GM23248 (cell line): ENCODE measurements at places on chromosomes 12 and 14. TPM values are rescaled to one million over a fixed set of nuclear protein-coding genes. Genes with fewer than 3 reads are reported as not detected.
A peak's percentile ranks its signal among the peaks of the same experiment; 100 is the strongest.

Gene SLCO1B1
- total RNA-seq, result not detected in 2 replicates

Gene PHLDA1
- total RNA-seq, result 35.7 and 36.7 TPM in 2 replicates

Gene SRGAP1
- 12.4 and 13.0 TPM in 2 replicates for total RNA-seq

- peak; percentile 50 for DNase-seq
Measured at GRCh38 chr12:115070313-115070712, 386.3 kb upstream of the TBX3 start.

DNA sequence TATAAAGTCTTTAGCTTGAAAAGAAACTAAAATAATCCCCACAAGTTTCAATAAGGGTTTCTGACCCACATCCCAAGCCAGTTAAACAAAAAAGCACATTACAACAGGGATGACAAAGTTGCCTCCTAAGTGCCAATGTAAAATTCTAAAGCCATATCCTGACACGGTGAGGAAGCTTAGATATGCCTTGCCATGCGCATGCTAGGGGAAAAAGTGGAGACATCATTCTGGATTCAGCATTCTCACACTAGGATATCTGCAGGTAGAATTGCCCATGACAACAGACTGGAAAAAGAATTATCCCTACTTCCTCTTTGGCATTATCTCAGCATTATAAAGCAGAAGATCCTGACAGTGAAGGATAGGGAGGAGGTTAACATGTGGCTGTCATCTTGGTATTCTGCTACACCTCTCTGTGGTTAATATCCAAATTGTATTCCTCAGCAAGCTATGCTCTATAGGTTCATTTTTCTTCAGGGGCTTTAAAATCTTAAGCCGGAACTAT is 4.9 kb downstream of the DUSP6 start:
- no peak for DNase-seq

DNA sequence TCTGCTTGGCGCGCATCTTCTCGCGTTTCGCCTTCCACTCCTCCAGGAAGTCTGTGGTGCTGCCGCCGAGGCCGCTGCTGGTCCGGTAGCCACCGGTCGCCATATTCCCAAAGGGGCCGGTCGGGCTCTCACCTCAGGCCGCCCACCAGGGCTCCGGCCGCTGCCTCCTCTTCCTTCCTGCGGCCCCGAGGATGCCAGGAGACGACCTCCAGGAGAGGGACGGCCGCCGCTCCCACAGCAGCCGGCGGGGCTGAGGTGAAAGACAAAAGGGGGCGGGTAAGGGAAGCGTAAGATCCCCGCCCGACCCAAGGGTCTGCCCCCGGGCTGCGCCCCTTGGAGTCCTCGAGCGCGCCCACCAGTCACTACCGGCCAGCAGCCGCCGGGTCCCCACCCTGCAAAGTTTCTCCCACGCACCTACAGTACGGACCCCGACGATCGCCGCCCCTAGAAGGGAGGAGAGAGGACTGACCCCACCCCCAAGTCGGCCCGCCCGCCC is 574 bp downstream of the PAWR start:
- DNase-seq, result peak; percentile 66

GRCh38 chr12:119375075-119375882 is 40.8 kb downstream of the CCDC60 start:
- no peak for DNase-seq

GRCh38 chr12:109926488-109927210 is 26.6 kb downstream of the TCHP start:
- no peak for DNase-seq

DNA sequence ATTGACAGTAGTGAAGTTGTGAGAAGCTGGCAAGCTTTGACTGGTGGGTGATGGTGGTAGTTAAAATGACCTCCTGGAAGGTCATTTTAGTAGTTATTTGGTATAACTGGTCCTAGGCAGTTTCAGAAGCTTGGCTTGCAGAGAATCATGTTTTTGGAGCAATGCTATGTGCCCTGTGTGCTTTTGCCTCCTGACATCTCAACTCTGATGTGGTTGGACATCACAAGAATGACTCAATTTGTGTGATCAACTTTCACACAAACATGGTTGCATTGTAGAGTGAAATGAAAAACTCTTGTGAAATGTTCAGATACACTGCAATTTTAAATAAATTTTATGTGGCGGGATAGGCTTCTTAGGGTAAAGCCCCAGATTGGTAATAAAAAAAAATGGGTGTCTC is 8.3 kb upstream of the ABCD2 start:
- no peak for DNase-seq

DNA sequence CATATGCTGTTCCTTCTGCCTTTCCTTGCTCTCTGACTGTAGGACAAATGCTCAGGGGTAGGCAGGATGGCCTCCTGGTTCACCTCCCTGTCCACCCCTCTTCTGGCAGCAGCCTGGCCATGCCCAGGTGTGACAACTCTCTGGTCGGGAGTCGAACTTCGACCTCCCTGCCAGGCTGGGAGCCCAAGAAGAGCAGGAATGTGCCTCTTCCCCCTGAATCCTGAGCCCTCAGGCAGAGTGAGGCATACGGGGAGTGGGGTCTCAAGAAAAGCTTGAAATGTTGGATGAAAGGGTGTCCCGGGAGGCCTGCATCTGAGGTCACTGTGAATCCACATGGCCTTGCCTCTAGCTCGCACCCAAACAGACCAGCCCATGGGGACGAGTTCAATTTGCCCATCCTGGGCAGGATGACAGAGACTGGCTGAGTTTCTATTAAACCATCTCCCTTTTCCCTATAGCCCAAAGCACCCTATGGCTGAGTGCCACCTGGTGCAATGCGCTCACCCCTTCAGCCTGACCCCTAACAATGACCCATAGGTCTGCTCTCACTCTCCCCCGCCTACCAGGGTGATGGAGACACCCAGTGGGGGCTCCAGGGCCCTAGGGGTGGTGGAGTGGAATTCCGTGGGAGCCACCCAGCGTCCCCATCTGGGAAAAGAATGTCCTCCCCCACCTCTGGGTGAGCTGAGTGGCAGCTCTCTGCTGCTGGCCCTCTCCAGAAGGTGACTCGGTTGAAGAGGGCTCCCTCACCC is 52.9 kb upstream of the DIO3 start:
- DNase-seq, result no peak

- no peak for DNase-seq
Measured at GRCh38 chr12:123815968-123816367, 53.9 kb downstream of the DNAH10 start.

DNA sequence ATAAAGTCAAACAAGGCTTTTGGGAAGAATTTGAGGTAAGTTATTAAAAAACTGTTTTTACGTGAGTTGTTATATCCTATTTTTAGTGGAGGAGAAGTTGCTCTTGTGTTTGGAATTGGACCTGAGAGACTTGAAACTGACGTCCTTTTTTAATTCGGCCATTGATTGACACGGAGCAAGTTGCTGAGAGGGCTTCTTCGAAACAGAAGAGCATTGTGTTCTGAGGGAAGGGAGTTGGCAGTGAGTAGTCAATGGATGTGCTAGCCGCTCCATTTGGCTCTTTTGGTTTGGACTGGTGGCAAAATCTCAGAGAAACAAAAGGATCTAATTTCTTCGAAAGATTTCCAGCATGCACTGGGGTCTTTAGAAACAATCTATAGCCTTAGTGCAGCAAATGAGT is 37.3 kb downstream of the PTPN11 start:
- DNase-seq, result no peak

DNA sequence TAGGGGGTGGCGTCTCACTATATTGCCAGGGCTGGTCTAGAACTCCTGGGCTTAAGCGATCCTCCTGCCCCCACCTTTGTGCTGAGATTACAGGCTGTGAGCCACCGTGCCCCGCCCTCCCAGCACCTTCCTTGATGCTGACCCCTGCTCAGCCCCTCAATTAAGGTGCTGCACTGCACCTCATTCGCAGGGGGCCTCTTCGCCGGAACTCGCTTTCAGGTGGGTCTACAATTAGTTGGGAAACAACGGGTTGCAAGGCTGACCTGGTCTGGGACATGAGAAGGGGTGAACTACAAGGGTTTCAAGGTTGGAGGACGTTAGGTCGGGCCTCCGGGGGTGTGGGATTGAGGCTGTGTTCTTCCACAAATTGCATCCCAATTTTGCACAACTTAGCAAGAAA is 1.2 kb upstream of the NOP2 start:
- no peak for DNase-seq

GRCh38 chr14:91866511-91867295 is 633 bp downstream of the TC2N start:
- DNase-seq, result no peak

GRCh38 chr12:12836571-12836970 is 23.4 kb downstream of the DDX47 start:
- peak; percentile 10 for DNase-seq

DNA sequence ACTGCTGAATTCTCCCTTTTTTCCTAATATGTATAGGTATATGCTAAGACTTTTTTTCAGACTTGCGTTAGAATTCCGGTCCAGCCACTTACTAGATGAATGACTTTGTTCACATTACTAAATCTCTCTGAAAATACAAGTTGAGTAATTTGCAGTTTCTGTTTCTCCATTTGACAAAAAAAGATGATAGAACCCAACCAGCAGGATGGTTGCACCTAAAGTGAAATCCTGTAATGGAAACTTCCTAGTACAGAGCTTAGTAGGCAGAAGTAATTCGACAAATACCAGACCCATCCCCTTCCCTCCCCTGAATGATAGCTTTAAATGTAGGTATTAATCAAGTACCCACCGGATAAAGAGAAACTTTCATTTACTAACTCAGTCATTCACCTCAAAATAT is 113.6 kb upstream of the RAP1B start:
- DNase-seq, result no peak

DNA sequence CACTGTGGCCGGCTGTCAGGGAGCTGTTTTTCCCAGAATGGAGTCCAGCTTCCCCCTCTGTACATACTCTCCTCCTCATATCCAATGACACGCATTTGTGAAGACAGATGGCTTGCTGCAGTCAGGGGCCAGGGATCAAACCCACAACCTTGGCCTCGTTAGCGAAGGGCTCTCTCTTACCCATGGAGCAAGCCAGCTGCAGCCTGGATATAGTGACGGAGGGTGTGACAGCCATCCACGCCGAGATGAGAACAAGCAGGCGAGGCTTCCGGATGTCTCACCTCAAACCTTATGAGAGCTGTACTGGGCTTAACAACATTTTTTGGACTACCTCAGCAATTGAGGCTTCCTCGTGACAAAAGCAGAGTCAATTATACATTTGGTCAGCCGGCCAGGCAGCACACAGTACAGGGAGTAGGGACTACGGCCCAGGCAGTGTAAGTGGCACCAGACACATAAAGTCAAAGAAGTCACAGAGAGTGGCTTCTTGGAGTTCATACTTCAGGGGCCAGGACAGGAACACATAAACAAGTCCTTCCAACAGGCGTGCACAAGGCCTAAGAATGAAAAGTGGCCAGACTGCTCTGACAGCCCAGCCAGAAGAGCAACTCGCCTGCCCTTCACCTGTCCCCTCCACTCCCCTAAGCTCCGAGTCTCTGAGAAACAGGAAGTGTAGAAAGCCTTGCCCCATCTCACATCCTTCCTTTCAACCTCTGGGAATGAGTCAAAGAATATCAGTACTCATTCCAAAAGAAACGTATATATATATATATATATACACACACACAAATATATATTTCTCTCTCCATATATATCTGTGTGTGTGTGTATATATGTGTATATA is 115.1 kb downstream of the TTC7B start:
- DNase-seq, result no peak
